NCI-H524 (cell line): ENCODE measurements at places on chromosomes 13 and 19.

- DNase-seq: no peak
These were observed 6.3 kb downstream of the THSD1 start for GRCh38 chr13:52399708-52400107.

DNA sequence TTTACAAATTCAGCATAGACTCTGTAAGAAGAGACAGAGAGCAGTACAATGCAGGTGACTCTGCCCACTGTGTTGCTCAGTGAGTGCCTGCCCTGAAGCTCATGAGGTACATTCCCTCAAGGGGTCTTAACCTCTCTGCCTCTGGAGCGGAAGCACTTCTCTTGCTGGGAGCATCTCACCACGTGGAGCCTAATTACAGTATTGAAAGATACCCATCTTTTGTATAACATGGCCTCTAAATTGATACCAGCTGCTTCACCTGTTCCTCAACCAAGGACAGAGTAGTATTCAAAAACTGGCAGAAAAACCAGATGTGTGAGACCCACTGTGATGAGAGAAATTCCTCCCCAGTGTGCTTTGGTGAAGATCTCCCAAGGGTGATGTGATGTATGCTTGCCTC lies 77.1 kb downstream of the SACS start:
- no peak for DNase-seq

- DNase-seq: peak; percentile 81
These were observed 2.8 kb upstream of the CIRBP start for GRCh38 chr19:1266129-1266915.

- no peak for DNase-seq
These were observed 16.0 kb downstream of the POU4F1 start for GRCh38 chr13:78587395-78587794.

GRCh38 chr13:70311191-70311590 lies 202.9 kb upstream of the KLHL1 start:
- no peak for DNase-seq

DNA sequence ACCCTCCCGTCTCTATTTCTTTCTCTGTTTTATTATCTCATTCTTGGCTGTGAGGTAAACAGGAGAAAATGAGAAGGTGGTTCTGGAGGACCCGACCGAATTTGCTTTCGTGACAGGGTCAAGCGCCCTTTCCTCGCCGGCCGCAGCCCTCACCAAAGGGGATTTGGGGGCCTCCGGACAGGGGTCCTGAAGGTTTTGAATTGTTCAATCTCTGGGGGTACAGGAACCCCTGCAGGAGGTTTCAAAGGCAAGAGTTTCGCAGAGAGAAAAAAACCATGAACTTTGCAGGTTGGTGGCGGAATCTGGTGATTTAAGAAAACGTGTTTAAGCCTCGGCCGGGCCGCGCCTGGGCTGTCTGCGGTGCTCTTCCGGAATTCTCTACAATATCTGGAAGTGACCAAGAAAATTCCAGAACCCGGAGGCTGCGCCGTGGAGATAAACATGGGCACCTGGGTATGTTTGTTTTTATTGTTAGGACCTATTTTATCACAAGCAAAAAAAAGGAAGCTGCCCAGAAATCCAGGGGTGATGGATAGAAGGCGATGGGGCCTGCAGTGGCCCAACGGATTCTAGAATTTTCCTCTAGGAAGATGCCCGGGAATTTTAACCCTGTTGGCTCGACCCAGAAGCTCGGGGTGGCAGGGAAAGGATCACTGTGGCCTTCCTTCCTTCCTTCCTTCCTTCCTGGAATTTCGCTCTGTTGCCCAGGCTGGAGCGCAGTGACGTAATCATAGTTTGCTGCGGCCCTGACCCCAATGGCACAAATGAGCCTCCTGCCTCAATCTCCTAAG lies 14.2 kb upstream of the PTBP1 start:
- DNase-seq: no peak

DNA sequence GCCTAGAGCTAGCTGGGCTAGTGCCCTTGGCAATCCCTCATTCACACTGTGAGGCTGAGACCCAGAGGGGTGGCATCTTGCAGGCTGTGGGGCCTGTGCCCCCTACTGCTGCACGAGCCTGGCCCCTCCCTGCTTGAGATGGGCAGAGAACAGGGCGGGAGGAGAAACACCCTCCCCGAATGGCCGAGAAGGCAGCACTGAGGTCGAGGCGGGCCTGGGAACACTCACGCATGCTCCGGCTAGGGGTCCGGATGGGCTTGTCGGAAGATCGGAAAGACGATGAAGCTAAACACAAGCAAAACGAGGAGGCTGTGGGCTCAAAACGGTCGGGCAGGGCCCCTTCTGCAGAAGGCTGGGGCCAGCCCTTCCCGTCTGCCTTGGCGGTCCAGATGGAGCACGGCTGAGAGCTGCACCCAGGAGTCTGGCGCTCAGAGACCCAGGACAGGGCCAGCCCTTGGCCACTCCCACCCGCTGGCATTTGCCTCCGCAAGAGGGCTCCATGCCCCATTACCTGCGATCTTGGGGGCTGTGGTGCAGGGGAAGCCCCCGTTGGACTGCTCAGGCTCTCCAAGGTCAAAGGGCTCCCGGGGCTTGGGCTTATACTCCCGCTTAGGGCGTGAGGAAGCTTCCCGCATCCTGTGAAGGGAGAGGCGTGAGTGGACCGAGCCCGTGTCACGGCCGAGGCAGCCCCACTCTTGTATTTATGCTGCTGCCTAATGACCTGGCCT lies 18.9 kb downstream of the MPND start:
- peak; percentile 44 for DNase-seq

- DNase-seq: peak; percentile 78
These were observed 240.9 kb downstream of the LIG4 start for GRCh38 chr13:107974409-107974808.

DNA sequence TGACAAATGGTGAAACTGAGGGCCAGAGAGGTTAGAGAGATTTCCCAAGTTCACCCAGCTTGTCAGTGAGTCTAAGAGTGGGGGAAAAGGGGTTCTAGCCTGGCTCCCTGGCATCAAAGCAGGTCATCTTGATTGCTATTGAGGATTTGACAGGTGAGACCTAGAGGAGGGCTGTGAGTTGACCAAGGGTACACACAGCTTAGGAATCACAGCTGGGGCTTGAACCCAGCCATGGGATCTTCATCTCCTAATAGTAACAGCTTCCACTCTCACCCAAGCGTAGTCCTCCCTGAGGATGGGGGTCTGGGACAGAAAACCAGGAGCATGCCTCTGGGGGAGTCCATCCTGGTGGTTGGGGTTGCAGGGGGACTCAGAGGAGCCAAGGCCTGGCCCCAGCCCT lies 6.8 kb downstream of the CYP4F8 start:
- no peak for DNase-seq

DNA sequence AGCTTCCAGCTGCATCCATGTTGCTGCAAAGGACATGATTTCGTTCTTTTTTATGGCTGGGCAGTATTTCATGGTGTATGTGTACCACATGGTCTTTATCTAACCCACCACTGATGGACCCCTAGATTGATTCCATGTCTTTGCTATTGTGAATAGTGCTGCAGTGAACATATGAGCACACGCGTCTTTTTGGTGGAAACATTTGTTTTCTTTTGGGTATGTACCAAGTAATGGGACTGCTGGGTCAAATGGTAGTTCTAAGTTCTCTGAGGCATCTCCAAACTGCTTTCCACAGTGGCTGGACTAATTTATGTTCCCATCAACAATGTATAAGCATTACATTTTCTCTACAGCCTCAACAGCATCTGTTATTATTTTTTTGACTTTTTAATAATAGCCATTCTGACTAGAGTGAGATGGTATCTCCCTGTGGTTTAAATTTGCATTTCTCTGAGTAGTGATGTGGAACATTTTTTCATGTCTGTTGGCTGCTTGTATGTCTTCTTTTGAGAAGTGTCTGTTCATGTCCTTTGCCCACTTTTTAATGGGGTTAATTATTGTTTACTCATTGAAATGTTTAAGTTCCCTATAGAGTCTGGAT lies 6.8 kb upstream of the UBE2L5 start:
- no peak for DNase-seq

DNA sequence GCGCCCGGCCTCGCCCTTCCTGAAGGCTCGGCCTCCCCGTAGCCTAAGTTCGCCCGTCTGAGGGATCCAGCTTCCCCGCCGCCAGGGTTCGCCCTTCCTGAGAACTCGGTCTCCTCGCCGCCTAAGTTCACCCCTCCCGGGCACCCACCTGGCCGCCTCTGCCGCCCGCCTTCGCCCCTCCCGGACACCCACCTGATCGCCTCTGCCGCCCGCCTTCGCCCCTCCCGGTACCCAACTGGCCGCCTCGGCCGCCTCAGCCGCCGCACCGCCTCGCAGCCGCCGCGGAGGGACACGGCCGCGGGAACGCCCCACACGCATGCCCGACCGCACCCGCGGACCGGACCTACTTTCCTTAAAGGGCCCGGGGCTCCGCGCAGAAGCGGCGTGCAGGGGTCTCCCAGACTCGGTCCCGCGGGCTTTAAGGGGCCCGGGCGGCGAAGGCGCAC lies at the start of gene MOB3A:
TSS of gene MOB3A (minus strand) at position 293 of the 446 bp plus-strand sequence. CDS start 17,766 bp downstream, outside the sequence.
- DNase-seq: peak; percentile 97

GRCh38 chr13:101916108-101916774 lies 463.8 kb downstream of the ITGBL1 start:
- DNase-seq: peak; percentile 59

DNA sequence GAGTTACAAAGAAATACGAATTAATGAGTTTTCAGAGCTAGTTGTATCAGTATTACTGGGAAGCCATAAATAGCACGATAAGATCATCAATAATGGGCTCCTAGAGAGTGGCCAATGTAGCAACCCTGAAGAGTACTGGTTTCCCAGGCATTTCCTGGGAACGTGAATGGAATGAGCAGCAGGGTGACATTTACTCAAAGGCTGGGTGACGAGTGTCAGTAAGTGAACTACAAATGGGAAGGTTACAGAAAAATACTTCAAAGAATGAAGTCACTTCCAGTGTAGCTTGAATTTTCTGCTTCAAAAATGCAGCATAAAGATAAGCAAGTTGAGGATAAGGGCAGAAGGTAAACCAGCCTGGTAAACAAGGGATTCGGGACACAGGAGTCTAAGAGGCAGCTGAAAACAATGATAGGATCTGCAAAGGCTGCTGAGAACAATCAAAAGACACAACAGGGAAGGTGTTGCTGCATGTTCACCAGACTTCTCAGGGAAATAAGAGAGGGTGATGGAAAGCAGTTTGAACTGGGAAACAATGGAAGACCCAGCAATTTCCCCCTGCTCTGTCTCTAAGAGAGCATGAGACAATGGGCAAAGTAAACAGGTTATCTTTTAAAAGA lies 48.6 kb upstream of the POSTN start:
- no peak for DNase-seq

DNA sequence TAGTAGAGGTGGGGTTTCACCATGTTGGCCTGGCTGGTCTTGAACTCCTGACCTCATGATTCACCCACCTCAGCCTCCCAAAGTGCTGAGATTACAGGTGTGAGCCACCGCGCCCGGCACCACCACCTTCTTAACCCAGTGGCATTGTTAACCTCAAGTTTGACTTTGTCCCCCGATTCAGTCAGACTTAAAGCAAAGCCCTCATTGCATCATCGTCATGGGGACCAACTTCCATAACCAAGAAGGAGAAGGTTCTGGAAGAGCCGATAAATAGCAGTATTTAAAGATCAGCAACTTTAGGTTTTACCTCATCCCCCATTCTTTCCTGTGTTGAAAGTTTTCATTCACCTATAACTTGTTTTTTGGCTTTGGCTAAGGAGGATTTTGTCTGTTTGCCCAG lies 6.7 kb upstream of the INAFM1 start:
- DNase-seq: no peak

GRCh38 chr19:10508707-10509106 lies 5.6 kb upstream of the KEAP1 start:
- DNase-seq: no peak

- no peak for DNase-seq
These were observed 117.2 kb downstream of the UBL3 start for GRCh38 chr13:29733147-29733611.

GRCh38 chr13:45320876-45321629 lies 19.9 kb downstream of the TPT1 start:
- no peak for DNase-seq

DNA sequence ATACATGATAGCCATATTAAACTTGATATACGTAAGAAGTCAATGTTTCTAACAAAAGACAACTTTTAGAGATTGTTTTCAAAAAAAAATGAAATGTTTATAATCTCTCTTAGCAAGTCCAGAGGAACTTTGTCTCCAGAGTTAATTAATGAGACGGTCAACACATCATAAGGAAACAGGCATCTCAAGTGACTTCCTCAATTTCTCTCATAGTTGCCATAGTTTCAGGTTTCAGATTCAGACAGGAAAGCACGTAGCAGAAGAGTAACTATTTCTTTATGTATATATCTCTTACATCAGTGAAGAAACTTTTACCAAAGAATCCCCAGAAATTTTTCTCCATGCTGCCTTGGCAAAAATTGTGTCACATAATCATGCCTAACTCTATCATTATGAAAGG lies 159.6 kb upstream of the ATXN8OS start:
- DNase-seq: no peak

- no peak for DNase-seq
These were observed 73.0 kb upstream of the MAB21L1 start for GRCh38 chr13:35549481-35549880.
